ENCODE measurements at places on chromosomes 5 and 9. TPM values are rescaled to one million over a fixed set of nuclear protein-coding genes. Genes with fewer than 3 reads are reported as not detected.

The YTHDC2 gene
- 13.6 TPM for total RNA-seq

The RUSC2 gene
- 27.5 TPM for total RNA-seq

DNA sequence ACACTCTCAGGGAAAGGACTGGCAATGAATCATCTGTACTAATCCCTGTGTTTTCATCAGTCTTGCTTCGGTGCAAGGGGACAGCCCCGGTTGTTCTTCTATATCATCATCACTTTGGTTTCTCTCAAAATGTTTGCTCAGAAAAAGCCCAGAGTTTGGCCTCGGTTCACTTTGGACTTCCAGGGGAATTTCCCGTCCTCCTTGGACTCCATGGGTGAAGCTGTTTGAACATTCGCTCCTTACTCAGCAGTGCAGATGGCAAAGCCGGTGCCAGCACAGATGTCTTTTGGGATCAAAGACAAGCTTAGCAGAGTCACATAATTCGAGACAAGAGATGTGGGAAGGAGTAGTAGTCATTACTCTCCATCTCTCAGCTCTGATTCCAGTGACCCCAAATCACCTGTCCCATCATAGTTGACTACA lies 69.8 kb upstream of the TNFSF8 start:
- H3K27me3 ChIP-seq, result peaks cover 84% of the 10 kb centered on the region
- peaks cover 9% of the 10 kb centered on the region for H3K4me1 ChIP-seq
- H3K36me3 ChIP-seq, result no peaks in the 10 kb centered on the region
- no peak for DNase-seq

DNA sequence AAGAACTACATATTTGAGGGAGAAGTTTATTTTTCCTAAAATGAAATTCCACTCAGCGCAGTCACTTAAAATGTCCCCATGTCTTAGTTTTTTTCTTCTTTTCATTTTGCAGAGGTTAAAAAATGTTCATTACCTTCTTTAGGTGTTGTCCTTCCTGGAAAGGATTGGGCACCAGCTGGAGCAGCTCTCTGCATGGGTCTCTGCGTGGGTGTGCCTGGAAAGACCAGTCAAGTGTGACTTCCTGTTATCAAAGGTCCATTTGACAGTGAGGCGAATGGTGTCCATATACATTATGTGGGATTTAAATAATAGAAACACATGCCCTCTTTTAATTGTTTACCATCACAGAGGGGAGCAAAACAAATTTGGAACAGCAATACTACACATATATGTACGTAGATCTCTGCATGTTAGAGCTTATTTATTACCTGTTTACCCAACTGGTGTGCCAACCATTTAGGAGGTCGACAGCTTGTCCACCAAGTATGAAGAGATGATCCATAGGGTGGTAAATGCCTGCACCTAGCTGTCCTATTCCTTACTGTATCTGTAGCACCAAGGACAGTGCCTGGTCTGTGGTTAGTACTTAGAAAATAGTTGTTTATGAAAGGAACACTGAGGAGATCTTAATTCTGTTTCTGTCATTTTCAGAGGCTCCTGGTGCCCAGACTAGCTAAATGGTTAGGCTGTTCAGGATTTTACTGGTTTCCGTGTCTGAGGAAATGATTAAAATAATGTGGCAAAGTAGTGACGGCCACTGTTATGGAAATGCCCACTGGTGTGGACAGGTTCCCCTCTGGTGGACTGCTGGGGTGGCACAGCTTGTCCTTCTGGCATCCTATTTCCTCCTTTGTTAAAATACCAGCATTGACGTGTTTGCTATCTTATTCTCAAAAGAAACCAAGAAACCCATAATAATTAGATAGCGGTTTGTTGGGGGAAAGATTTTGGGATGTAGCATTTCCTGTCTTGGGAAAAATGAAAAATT lies 200.4 kb downstream of the MAST4 start:
- H3K4me1 ChIP-seq, result peaks cover 15% of the 10 kb centered on the region
- no peak for DNase-seq
- H3K27ac ChIP-seq, result no peak overlapping the region
- no peaks in the 10 kb centered on the region for H3K36me3 ChIP-seq

The CCDC183 gene
- 2.1 TPM for total RNA-seq

DNA sequence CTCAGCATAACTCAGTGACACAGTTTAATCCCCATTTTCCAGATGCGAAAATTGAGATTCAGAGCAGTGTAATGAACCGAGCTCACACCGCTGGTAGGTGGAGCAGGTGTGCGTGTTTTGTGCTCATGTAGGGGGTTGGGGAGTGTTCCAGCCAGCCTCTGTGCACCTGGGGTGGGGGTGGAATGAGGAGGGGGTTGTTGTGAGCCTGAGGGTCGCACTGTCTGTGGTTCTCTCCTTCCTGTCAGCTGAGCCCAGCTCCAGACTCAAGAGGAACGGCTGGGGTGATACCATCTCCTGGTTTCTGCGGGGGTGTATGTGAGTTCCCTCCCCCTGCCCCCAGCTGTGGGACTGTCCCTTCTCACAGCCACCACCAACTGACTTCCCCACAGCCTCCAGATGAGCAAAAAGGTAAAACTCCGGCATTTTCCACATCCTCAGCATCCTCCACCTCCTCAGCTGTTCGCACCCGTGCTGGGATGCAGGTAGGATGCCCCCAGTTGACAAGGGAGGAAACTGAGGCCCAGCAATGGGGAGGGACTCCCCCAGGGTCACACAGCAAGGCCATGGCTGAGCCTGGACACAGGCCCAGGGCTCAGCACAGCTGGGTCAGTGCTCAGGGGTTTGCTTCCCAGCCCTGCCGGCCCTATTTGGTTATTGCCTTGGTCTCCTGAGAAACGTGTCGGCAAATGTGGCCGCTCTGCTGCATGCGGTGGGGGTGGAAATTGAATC lies 2.1 kb downstream of the SH2D3C start:
- H3K27me3 ChIP-seq, result no peaks in the 10 kb centered on the region
- H3K4me1 ChIP-seq, result peaks cover 40% of the 10 kb centered on the region
- peak overlapping the region; percentile 52 for H3K4me3 ChIP-seq

DNA sequence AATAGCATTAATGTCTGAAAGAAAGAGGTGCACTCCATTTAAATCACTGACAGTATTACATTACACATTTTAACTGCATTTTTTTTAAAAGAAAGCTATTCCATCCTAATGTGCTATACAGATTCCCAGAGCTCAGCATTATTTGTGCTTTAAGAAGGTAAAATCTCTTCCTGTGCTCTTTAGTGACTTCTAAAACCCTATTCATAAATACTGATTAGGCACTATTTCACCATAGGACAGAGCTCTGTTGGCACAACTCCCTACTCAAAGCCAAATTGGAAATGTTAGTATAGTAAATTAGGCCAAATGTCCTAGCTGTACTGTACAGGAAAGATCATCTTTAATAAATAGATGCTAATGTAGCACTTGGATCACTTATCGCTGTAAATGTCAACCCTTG lies 262.5 kb downstream of the TUSC1 start:
- H3K4me1 ChIP-seq, result no peaks in the 10 kb centered on the region
- H3K36me3 ChIP-seq, result no peaks in the 10 kb centered on the region

- H3K4me3 ChIP-seq, result no peak overlapping the region
- no peak overlapping the region for H3K27ac ChIP-seq
- no peaks in the 10 kb centered on the region for H3K36me3 ChIP-seq
- H3K27me3 ChIP-seq, result no peaks in the 10 kb centered on the region
- no peaks in the 10 kb centered on the region for H3K4me1 ChIP-seq
Observed at GRCh38 chr9:22649384-22649783, 202.8 kb downstream of the DMRTA1 start.

The PRELID2 gene
- 12.2 TPM for total RNA-seq

DNA sequence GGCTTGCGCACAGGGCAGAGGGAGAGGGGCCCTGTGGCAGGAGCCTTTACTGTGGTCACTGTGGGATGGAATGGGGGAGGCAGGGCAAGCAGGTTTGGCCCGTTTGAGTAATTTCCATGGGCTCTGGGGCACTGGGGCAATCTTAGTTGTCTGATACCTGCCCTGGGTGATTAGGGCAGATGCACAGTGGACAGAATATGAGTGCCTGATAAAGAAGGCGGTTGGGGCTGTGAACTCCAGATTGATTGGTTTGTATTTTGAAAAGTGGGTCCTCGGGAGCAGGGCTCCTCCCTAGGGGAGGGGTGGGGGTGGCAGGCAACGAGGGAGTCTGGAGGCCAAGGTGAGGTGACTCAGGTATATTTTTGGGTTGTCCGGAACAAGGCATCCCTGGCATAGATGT lies 247.5 kb downstream of the NSG2 start:
- DNase-seq, result no peak
- peaks cover 10% of the 10 kb centered on the region for H3K4me1 ChIP-seq
- no peak overlapping the region for H3K27ac ChIP-seq
- H3K4me3 ChIP-seq, result no peak overlapping the region
- no peaks in the 10 kb centered on the region for H3K36me3 ChIP-seq
- H3K27me3 ChIP-seq, result no peaks in the 10 kb centered on the region

- H3K4me1 ChIP-seq, result no peaks in the 10 kb centered on the region
- DNase-seq, result no peak
- H3K27ac ChIP-seq, result no peak overlapping the region
- H3K27me3 ChIP-seq, result no peaks in the 10 kb centered on the region
- H3K36me3 ChIP-seq, result peaks cover 59% of the 10 kb centered on the region
- H3K4me3 ChIP-seq, result no peak overlapping the region
Observed at GRCh38 chr9:71733176-71733575, 35.1 kb downstream of the CEMIP2 start.

The SLC36A2 gene
- total RNA-seq, result 0.16 TPM

The CER1 gene
- not detected for total RNA-seq

DNA sequence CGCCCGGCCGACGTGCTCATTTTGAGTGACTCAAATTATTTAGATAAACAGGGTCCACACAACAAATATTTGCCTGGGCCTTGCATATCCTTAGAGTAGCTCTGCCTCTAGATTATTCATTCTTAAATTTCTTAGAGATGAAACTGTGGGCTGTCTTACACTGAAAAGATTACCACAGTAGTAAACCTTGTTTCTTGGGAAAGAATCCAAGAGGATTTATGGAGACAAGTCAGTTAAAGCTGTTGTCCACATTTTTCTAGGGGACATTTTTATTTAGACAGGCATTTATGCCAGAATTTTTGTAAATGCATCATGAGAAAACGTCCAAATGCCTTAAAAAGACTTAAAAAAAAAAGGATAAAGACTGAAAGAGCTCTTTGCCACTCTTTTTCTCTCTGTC lies 32.6 kb upstream of the RANBP3L start:
- no peaks in the 10 kb centered on the region for H3K4me1 ChIP-seq
- H3K27ac ChIP-seq, result no peak overlapping the region
- DNase-seq, result no peak

DNA sequence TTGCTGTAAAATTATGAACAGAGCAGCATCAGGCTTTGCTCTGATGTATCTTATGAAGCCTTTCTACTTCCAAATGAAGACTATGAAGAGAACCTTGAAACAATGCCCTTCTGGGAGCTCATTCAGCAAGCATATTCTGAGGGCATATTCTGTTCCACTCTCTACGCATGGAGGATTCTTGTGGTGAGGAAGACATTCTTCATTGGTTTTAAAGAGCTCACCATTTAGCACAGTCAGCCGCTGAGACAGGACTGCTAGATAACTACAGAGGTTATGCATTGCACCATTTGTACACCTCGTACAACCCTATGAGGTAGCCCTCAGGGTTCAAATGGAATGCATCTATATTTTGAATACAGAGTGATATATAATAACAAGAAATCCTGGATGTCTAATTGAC lies 61.0 kb downstream of the INVS start:
- H3K27me3 ChIP-seq, result no peaks in the 10 kb centered on the region
- no peaks in the 10 kb centered on the region for H3K36me3 ChIP-seq
- no peak overlapping the region for H3K4me3 ChIP-seq
- H3K27ac ChIP-seq, result no peak overlapping the region

DNA sequence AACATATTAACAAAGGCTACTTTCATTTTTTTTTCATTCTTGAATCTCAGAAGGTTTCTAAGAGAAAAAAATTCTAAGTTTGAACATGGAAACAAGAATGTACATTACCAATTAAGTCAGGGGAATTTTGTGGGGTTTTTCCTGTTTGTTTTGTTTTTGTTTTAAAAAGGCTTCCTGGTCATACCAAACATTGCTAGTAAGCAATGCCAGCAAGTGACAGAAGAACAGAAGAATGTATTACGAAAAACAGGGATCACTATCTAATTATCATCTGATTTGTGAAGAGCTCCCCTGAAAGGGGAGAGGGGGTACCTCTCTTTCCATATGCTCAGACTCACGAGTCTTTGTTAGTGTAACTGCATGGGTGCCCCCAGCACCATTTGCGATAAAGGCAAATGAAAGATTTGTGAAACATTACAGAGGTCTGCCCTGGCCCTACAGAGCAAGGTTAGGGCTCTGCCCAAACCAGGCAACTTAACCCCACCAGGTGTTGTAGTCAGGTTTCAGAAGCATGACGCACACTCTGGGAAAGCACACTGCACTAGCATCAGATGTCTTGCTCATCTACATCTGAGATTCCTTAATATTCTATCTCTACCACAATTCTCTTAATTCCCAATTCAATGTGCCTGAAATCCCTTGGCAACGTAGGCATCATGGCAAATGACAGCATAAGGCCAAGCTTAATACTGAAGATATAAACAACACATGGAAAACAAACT lies 268.2 kb downstream of the MLLT3 start:
- no peak overlapping the region for H3K4me3 ChIP-seq
- H3K27me3 ChIP-seq, result no peaks in the 10 kb centered on the region
- no peak for DNase-seq

The DNAH5 gene
- 0.14 TPM for total RNA-seq

GRCh38 chr5:4018007-4018406 lies 422.4 kb downstream of the IRX1 start:
- peaks cover 36% of the 10 kb centered on the region for H3K4me1 ChIP-seq
- H3K27ac ChIP-seq, result peak overlapping the region; percentile 80
- H3K36me3 ChIP-seq, result no peaks in the 10 kb centered on the region
- H3K27me3 ChIP-seq, result peaks cover 4% of the 10 kb centered on the region

The PLPPR1 gene
- total RNA-seq, result not detected

DNA sequence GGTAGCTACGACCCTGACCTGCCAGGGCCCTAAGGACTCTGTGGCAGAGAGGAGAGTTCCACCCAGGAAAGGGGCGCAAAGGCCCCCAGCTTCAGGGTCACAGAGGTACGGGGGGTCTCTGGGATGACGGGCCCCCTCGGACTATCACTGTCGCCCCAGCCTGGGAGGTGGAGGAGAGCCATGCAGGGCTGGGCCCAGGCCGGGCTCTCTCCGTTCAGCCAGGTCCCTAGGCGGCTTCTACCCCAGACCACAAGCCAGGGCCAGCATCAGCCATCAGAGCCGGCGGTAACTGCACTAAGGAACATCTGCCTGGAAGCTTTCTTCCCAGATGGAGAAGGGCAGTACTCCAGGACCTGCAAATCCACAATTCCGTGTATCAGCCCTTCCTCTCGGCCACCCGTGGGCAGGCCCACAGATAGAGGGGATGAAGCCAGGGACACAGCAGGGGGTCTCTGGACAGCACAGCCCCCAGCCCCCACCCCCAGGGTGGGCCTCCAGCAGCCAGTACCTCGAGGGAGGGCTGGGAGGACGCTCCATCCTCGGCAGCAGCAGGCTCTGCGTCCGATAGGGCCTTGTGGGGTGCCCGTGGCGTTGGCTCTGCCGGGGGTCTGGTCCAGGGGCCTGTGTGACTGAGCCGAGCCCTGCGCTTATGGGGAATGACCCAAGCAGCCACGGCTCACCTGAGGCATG lies 38.4 kb downstream of the NACC2 start:
- no peak overlapping the region for H3K27ac ChIP-seq
- peaks cover 87% of the 10 kb centered on the region for H3K4me1 ChIP-seq
- H3K27me3 ChIP-seq, result no peaks in the 10 kb centered on the region
- no peak overlapping the region for H3K4me3 ChIP-seq
- no peaks in the 10 kb centered on the region for H3K36me3 ChIP-seq
- DNase-seq, result no peak

Data from left ventricle myocardium inferior (tissue), 1 donor.